ENCODE measurements at places on chromosomes 2 and 18.

- DNase-seq = no peak
Observed at GRCh38 chr2:128452536-128453530, 134.2 kb upstream of the HS6ST1 start.

- no peak for DNase-seq
Observed at GRCh38 chr2:69491864-69492263, 54.6 kb upstream of the NFU1 start.

DNA sequence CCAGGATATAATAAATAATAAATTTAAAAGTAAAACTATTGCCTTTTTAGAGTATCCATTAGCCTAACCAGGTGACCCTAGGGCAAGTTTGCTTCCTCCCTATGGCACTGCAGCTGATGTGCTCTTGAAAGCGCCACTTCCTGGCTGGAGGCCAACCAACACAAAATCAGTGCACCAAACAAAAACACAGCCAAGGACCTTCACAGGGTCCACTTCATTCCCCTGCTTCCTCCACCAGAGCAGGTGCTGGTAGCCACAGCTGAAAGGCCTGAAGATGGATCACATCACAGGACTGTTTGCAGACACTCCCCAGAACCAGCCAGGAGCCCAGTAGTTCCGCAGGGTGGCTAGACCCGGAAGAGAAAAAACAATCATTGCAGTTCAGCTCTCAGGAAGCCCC lies 108.8 kb downstream of the TWIST2 start:
- no peak for DNase-seq

- DNase-seq = no peak
Observed at GRCh38 chr2:39475006-39475405, 37.9 kb upstream of the MAP4K3 start.

GRCh38 chr18:70462078-70462439 lies 173.2 kb downstream of the SOCS6 start:
- DNase-seq = no peak

DNA sequence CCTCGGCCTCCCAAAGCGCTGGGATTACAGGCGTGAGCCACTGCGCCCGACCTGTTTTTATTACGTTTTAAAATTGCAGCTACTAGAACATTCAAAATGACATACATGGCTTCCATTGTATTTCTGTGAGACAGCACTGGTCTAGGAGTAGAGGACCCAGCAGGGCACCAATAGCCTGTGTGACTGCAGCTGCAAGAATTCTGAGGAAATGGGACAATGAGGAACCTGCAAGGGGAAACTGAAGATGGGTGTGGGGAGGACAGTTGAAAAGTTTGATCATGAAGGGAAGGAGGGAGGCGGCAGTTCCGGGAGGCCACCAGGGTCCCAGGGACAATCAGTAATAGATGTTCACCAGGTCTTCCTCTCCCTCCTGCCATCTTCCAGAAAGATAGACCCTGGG lies 13.9 kb upstream of the DNPEP start:
- DNase-seq = no peak

GRCh38 chr18:75656035-75656434 lies 228.5 kb upstream of the SMIM21 start:
- no peak for DNase-seq

- no peak for DNase-seq
Observed at GRCh38 chr2:228673876-228674554, 492.5 kb upstream of the SPHKAP start.

DNA sequence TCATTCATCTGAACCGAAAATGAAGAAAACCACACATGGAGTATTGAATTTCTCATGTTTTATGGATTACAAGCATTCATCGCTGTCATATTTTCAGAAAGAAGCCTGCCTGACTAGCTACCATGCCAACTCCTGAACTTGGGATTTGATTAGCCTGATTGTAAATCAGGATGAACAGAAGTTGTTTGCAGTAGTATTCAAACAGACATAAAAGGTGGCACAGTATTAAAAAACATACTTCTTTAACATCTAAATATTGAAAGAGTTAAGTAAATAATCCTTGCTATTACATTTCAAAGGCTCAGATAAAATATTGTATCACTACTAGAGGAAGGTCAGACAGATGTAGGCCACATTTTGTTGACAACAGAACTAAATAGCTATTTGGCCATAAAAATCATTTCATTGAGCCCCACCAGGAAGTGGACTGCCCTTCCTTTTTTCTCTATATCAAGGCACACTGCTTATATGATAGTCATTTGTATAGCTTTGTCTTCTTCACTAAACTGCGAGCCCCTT lies 21.6 kb downstream of the SLC38A11 start:
- no peak for DNase-seq

DNA sequence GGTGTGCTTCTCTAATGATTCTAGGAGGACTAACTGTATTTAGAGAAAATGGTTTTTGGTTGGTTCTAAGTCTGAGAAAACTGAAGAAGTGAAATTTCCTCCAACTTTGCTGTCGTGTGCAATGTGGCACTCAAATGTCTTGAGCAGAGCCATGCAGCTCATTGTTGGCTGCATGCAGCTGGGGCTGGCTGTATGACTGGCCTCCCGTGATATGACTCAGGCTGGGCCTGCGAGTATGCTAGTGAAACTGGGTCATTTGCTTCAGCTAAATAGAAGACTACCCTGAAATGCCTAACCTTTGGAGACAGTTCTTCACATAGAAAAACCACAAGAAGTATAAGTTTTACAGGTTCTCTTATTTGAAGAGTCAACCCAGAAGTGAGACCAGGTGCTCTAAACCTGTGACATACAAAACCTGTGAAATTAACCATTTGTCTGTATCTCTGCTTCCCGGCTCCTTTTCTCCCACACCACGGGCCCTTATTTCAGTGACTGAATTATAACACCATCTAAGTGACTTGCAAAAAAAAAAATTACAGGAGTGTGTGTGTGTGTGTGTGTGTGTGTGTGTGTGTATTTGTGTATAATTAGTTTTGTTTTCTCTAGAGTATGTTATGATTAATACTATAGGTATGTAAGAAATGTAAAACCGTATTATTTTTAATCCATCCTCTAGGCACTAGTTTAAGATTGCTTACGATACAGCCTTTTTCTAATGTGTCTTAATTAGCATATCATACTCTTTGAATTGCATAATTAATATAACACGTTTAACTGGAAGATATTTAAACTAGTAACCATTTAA lies 15.9 kb downstream of the POLI start:
- peak; percentile 79 for DNase-seq

- no peak for DNase-seq
Observed at GRCh38 chr18:5462227-5462626, 81.6 kb downstream of the EPB41L3 start.

DNA sequence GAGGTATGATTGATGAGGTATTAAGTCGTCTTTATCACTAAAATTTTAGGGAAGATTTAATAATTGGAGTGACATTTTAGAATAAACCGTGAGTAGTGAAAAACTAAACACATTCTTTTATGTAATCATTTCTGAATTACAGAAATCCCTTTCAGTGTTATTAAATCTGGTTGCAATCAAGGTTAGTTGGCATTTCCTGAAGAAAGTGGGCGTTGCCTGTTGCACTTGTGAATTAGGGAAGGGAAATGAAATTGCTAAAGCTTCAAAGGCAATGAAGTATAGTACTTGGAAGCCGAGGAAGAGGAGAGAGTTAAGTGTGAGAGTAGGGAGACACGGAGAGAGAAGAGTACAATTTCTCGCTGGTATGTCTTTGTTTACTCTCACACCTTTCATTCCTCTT lies 274.5 kb downstream of the SLC8A1 start:
- DNase-seq = no peak

- DNase-seq = no peak
Observed at GRCh38 chr2:157337978-157338377, 12.4 kb upstream of the ERMN start.

DNA sequence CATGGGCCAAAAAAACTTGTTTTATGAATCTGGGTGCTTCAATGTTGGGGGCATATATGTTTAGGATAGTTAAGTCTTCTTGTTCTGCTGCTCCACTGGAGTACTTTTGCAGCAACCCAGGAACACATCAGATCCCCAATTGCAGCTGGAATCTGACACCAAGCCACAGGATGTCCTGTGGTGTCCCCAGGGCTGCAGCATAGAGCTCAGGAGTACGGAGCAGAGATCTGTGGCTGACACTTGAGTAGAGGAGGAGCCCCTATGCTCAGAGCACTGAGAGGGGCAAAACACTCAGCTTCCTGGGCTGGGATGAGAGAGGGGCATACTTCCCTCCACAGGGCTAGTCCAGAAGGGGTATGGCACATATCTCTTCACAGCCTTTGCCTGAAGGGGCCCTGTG lies 138.9 kb upstream of the ERBB4 start:
- DNase-seq = no peak

DNA sequence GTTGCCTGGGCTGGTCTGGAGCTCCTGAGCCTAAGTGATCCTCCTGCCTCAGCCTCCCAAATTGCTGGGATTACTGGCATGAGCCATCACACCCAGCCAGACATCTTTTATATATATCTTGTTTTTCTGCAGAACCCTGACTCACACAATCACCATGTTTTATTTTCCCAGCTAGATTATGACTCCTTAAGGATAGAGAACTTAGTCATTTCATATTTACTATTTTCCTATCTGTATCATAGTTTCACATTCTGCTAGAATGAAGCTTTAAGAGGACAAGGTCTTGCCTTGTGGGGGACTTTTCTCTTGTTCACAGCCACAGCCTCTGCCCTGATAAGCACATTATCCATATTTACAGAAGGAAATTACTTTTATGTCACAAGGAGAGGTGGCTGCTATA lies 73.9 kb downstream of the LBH start:
- peak; percentile 63 for DNase-seq

DNA sequence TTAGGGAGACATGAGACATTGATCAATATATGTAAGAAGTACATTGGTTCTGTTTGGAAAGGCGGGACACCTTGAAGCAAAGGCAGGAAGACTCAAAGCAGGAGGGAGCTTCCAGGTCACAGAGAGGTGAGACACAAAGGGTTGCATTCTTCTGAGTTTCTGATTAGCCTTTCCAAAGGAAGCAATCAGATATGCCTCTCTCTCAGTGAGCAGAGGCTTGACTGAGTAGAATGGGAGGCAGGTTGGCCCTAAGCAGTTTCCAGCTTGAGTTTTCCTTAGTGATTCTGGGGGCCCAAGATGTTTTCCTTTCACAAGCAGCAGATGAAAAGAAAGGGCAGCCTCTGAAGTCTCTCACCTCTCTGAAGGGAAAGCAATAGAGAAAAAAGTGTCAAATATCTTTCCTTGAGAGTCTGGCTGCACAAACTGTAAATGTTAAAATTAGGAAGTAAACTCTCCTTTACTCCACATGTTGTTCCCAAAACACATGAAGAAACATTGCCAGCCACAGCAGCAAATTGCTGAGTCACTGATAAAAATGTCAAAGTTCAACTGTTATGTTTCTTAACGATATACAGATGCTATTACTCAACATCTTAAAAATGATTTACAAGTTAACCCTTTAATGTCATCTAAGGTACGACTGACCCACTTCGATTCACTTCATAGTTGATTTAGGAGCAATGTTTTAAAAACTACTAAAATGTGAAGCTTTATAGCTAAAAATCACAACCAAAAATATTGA lies 40.3 kb downstream of the CYB5A start:
- peak; percentile 48 for DNase-seq

GRCh38 chr18:76963936-76964335 lies 141.6 kb downstream of the ZNF236 start:
- no peak for DNase-seq

DNA sequence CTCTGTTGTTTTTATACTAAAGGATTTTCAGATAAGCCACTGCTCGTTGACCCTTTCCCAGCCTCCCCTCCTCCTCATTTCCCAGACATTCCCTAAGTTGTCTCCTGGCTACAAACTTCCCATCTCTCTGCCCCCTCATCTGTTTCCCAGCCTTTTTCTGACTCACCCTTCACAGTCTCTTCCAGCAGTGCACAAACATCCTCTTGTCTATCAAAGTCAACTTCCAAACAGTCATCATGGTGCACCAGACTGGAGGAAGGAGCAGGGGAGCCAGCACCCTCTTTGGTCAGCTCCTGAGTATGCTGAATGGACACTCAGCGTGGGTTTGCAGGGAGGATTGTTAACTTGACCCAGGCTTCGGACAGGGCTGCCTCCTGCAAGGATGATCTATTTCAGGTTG lies 26.6 kb upstream of the SPRED2 start:
- DNase-seq = no peak

GRCh38 chr18:25171334-25171733 lies 180.6 kb downstream of the ZNF521 start:
- no peak for DNase-seq

- no peak for DNase-seq
Observed at GRCh38 chr18:8808001-8808400, 102.6 kb downstream of the MTCL1 start.

DNA sequence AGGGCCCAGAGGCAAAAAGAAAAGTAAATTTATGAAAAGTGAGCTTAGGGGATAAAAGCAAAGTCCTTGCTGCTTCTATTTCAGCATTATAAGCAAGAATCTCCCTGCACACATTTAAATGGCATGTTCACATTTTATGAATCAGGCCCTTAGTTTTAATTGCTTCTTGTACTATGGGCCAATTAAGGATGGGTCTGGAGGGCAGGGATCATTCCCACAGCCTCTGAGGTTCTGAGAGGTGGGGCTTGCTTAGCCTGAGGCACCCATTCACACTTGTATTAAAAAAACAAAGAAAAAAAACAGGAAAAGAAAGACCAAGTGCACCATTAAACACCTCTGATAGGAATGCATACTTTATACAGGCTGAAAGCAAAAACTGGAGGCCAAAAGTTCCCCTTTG lies 565.1 kb downstream of the BCL11A start:
- no peak for DNase-seq

DNA sequence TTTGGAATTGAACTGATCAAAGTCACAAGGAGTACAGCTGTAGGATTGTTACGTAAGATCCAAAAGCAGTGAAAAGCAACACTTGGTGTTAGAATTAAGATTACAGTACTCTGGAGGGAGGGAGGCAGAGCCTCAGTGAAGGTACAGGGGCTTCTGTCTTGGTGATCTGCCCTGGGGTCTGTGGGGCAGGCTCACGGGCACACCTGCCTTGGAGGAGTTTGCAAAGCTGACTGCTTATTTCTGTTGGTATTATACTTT lies 114.9 kb downstream of the NCK2 start:
- DNase-seq = no peak

- DNase-seq = no peak
Observed at GRCh38 chr2:143473820-143474219, 344.6 kb downstream of the ARHGAP15 start.

DNA sequence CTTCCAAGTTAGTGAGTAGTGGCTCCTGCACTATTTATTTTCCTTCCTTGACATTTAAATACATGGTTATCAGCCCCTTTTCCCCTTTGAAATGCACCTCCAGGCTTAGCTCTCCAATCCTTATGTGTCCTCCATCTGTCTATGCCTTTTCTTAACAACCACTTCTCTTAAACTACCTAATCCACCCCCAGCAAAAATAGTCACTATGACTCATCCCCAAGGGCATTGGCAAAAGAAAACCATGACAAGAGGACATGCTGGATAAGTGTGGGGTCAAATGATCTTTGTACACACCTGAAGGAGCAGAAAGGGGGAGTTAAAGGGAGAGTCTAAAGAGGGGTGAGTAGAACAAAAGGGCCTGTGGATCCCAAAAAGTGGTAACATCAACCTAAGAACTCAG lies 127.2 kb downstream of the ANKRD44 start:
- DNase-seq = peak; percentile 56

DNA sequence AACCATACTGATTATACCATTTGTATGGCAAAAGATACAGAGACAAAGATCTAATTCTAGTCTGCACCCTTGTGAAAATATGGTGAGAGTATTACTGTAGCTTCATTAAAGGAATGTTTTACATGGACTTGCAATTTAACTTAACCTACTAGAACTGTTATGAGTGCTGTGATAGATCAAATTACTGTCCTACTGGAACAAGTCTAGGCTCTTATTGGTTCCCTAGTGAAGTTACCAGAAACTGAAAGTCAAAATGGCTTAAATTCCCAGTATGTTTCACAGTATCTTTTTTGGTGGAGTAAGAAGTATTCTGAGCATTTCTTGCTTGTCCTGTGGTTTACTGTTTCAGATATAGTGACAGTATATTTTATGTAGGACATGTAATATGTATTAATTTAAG lies 3.8 kb upstream of the TBR1 start:
- DNase-seq = peak; percentile 47

Data from fibroblast of lung (primary cell).